ENCODE measurements at places on chromosomes 5 and 9.

DNA sequence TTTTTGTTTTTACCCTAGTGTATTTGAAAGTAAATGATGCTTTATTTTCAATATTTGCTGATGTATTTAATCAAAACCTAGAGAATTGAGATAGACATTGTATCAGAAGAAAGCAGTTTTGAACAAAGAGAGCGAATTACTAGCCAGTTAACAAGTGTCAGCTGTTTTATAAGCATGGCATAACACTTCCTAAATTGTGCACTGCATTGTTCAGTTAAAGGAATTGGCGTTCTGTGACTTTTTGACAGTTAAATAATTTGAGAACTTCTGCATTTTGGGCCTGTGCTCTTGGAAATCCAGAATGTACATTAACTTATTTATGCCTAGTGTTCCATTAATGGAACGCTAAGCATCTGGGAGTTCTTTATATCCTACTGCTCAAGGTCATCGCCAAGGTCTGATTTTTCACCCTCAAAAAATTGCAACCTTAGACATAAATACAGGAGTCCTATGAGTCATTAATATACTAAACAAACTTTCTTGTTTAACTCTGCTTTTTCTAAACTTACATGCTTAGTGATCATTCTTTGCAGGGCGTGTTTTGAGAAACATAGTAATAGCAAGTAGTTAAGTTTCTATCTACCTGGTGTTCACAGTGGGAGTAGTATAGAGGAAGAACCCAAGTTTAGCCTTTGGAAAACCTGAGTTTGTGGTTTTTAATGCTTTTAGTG lies 31.1 kb downstream of the RASA1 start:
- DNase-seq, result no peak

DNA sequence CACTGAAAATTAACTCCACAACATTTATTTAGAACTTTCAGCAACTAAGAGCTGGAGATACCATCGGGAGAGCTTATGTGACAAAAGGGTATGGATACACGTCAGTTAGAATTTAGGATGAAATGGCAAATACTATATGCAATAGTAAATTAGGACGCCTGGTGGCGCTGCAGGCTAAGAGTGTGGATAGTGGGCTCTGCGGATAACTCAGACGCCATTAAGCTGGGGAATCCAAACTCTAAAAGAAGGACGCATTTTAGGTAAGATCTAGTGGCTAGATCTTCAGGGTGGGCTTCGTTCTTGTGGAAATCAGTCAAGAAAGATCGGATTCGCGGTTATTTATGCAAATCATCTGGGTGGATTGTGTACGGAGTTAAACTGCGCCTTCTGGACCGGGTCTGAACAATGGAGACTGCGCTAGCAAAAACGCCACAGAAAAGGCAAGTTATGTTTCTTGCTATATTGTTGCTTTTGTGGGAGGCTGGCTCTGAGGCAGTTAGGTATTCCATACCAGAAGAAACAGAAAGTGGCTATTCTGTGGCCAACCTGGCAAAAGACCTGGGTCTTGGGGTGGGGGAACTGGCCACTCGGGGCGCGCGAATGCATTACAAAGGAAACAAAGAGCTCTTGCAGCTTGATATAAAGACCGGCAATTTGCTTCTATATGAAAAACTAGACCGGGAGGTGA lies at the start of gene PCDHB5:
Gene PCDHB5 (plus strand): TSS at position 177 of the 688 bp plus-strand sequence. CDS start 229 bp downstream, at position 406.
- no peak for DNase-seq

DNA sequence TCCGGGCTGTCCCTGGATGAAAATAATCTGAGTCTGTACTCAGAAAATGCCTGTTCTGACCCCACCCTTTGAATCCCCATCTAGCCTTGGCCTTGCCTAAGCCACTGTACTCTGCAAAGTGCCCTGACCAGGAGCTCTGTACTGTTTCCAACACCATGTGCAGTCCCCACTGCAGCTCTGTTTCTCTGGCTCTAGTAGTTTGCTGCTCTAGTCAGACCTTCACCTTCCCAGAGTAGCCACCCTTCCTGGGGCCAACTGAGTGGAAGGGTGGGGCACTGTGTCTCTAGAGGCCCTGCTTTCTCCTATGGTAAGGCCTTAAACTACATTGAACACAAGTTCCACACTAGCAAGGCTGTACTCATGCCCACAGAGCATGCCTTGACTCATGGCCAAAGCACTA lies 31.9 kb downstream of the P4HA2 start:
- no peak for DNase-seq

GRCh38 chr5:113989278-113989912 lies 372.5 kb upstream of the KCNN2 start:
- DNase-seq, result no peak

DNA sequence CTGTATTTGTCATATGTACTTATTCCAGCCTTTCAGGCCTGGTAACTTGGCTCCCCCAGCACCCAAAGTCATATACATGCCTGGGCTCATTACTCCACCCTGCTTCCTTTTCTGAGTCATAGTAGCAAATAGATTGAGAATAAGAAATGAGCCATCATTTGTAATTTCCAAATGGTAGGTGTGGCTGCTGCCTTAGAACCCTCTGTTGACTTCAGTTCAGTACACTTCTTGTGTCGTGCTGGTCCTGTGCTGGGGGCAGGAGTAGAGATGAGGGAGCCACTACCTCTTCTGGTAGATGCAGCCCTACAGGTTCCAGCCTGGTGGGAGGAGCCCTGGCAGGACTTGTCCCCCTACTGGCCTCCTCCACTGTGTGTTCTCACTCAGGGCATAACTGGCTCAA lies 11.1 kb downstream of the GM2A start:
- no peak for DNase-seq

DNA sequence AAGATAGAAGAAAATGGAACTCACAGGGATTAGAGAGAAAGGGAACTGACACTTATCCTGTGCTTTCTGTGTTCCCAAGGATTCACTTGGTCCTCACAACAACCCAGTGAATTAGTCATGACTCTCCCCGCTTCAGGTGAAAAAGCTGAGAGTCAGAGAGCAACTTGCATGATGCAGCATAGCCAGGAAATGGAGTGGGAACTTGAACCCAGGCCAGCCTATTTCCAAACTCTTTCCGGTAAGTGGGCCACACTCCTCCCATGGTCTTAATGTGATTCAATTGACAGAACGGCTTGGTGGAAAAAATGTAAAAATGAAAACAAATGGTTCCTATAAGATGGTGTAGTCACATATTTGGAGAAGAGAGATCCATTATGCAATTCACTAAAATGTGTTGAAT lies 45.9 kb upstream of the CEMIP2 start:
- no peak for DNase-seq

GRCh38 chr9:33135031-33135461 lies 32.1 kb downstream of the B4GALT1 start:
- DNase-seq, result no peak

GRCh38 chr5:115939059-115939458 lies 23.2 kb upstream of the LVRN start:
- no peak for DNase-seq

DNA sequence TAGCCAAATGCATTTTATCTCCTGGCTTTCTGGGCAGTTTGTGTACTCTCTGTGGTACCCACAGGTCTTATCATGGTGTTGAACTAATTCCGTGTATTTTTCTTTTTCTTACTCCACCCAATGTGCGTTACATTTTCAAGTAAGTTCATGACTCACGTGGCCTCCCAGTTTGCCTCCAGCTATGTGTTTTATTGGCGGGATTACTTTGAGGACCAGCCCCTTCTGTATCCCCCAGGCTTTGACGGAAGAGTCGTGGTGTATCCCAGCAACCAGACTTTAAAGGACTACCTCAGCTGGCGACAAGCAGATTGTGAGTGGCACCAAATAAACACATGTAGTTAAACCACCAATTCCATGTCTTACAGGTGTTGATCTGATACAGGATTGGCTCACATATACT lies 3.2 kb downstream of the THG1L start:
- DNase-seq, result no peak

DNA sequence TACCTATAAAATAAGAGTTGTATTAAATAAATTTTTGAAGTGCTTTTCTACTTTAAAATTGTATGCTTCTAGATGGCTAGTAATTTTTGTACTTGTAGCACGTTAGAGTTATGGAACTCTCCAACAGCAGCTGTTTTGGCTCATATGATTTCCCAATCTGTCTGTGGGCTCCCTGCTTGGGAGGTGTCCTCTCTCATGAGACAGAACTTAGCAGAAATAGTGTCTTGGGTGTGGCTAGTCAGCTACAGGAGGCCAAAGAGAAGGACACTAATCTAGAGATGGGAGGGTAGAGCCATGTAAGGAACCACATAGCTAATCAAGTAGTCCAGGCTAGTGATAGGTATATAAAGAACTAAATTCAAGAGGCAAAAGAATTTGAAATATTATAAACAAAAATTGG lies 78.4 kb upstream of the DAB2 start:
- DNase-seq, result no peak

GRCh38 chr9:101508211-101508610 lies 25.4 kb upstream of the RNF20 start:
- no peak for DNase-seq

GRCh38 chr5:127615916-127616315 lies 33.0 kb upstream of the CTXN3 start:
- DNase-seq, result no peak

DNA sequence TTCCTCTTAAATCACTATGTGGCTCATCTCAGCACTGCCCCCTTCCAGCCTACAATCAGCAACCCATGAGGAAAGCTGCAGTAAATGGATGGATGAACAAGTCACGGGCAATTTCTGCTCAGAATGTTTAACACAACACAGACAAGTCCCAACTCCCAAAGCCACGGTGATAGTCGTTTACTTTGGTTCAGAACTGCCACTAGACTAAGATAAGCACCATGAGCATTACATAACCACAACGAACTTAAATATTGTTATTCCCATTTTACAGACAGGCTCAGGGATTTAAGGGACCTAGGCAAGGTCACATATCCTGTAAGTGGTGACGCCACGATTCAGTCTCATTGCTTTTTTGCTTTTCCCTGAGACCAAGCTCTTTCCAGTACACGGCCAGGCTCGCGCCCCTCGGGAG lies 2.0 kb upstream of the SMIM27 start:
- DNase-seq, result peak; percentile 0

DNA sequence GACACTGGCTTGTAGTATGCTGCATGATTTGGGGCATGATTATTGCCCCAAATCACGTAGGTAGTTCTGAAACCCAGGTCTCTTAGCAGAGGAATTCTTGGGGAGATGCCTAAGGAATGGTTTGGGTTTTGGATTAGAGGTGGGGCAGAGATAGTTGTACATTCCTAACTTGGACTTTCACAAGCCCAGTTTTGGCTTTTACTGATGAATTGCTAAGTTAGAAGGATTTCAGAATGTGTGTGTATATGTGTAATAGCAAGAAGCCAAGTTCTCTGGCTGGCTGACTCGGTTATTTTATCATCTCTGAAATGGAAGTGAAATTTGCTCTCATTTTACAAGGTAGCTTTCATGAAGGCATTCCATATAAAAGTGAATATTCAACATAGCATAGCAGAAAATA lies 23.8 kb upstream of the ZNF131 start:
- no peak for DNase-seq

- no peak for DNase-seq
Observed at GRCh38 chr9:88458716-88459465, 70.6 kb downstream of the SPIN1 start.

DNA sequence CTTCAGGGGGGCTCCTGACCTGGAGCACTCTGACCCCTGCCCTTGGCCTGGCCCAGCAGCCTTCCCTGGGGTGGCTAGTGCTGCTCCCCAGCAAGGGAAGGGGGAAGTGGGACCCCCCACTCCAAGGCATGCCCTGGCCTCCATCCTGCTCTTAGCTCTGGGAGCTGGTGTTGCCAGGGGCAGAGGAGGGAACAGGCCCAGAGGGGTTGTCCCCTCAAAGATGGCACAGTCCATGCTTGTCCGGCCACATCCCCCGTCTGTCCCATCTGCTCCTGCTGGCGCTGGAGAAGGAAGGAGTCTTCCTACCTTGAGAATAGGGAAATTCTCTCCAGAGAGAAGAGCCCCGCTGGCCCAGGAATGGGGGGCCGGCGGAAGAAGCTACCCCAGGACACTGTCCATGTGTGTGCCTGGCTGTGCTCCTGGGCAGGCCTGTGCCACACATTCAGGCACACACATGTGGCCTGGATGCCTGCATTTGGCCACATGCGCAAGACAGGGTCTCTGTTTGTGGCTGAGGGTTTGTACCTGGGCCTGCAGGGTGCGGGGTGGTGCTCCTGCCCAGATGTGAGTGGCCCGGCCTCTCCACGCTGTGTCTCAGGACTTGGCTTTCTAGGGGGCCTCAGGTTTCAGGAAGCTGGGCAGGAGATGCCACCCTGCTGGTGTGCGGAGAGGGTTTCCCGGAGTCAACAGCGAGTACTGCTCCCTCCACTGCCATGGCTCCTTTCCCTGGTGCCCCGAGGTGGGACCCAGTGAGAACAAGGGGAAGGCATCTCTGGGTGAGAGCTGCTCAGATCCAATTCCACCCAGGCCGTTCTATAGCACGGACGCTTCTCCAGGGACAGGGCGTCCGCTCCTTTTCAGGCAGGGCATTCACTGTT lies 247.1 kb downstream of the PBX3 start:
- no peak for DNase-seq

DNA sequence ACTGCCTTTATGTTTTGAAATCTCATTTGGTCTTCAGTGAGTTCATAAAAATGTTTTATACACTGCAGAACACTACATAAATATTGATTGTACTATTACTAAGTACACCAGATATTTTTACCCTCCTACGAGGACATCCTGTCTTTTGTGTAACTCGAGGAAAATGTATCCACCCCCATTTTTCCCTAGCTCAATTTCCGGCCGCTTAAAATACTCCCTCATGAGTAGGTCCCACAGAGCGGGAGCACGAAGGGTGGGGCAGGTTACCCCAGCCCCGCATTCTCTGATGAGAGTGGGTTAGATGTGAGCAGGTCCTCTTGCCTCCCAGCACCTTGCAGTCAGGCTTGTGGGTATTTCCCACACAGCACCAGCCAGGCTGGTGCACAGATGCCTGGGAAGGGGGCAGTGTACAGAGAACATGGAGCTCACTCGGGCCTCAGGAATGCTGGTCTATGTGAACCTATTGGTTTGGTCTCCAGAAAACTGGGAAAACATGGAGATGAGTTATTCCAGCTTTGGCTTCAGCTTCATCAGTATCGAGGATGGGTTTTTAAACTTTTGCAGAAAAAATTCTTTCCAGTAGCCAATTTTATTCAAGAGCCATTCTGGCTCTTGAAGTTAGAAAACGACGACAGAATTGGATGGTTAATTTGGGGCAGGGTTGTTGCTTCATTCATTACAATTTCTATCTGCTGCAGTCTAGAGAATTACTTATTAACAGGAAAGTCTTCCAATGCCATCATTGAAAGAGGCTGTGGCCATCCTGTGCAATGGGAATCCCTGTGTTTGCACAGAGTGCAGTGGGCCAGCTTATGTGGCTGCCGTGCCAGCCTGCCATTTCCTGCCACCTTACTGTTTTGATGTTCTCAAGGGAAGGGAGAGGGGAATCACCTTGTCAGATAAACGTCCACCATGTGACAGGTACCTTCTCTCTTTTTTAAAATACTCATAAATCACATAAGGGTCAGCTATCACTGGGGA lies 73.2 kb downstream of the WDR41 start:
- no peak for DNase-seq
